SJSA1 (cell line): ENCODE measurements at places on chromosomes 12 and 14.

GRCh38 chr12:34601689-34602088, 579.4 kb downstream of the ALG10 start:
- DNase-seq, result no peak

DNA sequence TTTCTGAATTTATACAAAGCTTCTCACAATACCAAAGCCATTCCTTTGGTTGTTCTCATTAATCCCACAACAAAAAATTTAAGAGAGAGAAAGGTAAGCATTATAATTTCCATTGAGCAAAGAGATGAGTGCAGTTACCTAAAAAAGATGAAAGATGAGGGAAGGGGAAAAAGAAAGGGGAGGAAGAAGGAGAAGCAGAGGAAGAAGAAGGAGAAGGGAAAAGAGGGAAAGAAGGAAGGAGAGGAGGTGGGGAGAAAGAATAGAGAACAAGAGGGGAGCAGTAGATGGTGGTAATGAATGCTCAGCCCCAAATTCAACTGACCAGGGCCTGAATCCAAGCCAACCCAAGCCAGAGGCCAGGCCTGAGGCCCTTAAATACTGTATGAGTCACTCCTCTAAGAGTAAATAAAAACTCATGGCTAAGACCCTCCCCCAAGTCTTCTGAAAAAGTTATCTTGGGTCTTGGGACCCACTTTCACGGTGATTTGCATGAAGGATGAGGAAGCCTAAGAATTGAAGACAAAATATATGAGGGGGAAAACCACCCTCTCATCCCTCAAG, 144.6 kb downstream of the ITPR2 start:
- no peak for DNase-seq

DNA sequence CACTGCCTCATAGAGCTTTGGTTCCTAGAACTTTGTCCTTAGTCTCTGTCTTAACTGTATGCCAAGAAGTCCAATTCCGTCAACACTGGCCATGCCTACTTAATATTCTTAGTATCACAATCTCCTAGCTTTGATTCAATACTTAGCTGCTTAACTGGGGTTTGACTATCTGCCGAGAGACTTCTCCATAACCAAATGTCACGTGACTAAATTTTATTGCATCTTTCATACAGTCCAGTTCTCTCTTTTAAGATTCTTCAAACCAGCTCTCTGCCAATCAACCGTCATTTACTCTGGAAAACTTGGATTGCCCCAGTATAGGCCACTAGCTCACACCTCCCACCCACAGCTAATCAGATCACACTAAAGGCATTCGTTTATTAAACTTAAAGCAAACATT, 122.8 kb downstream of the ATXN7L3B start:
- no peak for DNase-seq

DNA sequence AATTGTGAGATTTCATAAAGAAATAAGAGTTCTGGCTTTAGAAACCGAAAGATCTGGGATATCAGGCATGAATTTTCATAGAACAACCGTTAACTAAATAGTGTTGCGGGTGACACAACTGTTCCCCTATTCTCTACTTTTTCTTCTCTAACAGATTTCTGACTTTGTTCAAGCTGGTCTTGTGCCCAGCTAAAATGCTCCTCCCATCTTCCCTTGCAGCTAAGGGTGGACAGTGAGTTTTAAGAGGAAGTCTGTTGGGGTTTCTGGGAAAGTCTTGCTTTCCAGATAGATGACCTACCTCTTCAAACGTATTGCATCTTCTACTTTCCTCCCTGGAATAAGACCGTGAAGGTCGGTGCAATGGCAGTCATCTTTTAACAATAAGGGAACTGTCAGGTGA, 18.7 kb downstream of the CCDC63 start:
- DNase-seq, result no peak

DNA sequence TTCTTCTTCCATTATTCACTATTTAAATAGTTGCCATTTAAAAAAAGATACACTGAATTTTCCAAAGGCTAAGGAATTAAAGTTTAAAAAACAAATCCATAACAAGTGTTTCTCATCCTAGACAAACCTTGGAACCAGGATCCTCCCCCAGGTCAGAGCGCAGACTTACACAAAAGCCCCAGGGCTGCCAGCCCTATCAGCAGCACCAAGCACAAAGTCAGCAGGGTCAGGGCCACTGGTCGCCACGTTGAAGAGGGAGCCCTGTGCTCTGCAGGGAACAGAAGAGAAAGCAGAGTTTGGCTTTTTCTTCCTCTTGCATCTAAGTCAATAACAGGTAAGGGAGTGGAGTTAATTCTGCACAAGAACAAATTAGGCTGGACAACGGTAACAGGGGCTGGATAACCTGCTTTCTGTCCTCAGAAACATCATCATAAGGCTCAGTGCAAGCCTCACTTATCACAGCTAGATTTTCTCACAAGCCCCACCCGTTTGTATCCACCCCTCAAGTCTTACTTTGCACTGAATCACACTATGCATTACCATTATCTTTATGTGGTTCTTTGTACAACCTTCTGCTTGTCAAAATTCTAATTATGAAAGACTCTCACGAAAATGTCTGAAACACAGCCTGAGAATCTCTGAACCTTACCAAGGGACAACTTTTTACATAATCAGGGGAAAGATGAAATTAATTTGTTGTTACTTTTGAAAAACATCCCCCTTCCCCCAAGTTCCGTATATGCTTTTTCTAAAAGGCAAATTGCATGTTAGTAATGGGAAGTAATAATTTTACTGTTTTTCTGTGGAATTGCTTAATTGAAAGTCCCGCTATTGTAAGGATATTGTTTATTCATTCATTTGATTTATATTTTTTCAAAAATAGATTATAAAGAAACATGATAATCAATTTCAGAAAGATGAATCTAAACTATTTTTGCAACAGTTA, 9.6 kb downstream of the CLEC1A start:
- no peak for DNase-seq

- DNase-seq, result no peak
Measured at GRCh38 chr12:94565683-94566082, 84.7 kb downstream of the TMCC3 start.

- DNase-seq, result no peak
Measured at GRCh38 chr14:104766863-104767633, 14.1 kb downstream of the SIVA1 start.

- no peak for DNase-seq
Measured at GRCh38 chr12:47247418-47247817, 167.7 kb upstream of the AMIGO2 start.

- no peak for DNase-seq
Measured at GRCh38 chr14:57254884-57255283, 13.8 kb downstream of the EXOC5 start.

DNA sequence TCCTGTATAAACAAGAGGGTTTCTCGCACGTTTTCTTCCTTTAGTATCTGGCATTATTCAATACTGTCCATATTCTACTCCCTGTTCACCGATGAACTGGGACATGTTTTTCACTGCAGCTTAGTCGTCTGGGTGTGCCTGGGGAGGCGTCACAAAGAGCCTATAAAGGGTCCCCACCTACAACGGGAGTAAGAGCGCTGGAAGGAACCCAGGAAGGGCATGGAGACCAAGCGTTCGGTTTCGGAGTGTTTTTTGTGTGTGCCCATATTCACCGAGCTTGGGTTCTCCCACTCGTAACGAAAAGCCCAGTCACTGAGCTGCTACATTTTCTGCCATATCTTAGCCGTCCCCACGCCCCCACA, 592 bp upstream of the USP15 start:
- DNase-seq, result no peak

DNA sequence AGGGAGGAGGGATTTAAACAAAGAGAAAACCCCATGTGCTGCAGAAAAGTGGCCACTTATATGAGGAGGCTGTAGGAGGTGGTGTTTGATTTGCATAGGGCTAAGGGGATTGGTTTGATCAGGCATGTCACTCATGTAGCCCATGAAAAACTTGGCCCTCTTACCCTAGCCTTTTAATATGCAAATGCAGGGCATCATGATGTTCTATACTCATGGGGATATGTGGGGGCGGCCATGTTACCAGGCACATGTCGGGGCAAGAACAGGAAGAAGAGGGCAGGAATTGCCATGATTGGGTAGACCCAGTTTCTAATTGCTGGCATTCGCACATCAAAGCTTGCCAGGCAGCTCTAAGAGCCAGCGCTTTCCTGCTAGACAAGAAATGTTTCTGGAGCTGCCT, 28.8 kb downstream of the KLRK1 start:
- DNase-seq, result no peak

DNA sequence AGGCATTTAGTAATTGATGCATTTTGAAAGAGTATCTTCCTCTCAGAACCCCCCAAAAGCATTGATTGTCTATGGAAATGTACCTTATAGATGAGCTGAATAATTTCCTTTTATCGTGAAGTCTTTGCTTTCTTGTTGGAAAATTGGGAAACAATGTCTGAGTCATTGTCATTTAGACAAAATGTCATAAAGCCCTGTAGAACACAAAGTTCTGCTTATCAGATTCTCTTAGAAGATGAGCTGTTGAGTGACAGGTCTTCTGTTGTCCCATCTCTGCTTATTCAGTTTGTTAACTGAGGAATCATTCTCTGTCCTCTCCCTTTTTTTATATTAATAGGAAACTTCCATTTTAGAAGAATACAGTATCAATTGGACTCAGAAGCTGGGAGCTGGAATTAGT, 22.9 kb downstream of the MAPKAPK5 start:
- no peak for DNase-seq

- no peak for DNase-seq
Measured at GRCh38 chr14:86858591-86858990, 1134.4 kb downstream of the GALC start.

- no peak for DNase-seq
Measured at GRCh38 chr12:105040476-105040875, 43.8 kb downstream of the ALDH1L2 start.

- DNase-seq, result no peak
Measured at GRCh38 chr12:106517314-106517713, 65.5 kb upstream of the RFX4 start.

GRCh38 chr12:66063916-66064315, 66.6 kb downstream of the LLPH start:
- no peak for DNase-seq

DNA sequence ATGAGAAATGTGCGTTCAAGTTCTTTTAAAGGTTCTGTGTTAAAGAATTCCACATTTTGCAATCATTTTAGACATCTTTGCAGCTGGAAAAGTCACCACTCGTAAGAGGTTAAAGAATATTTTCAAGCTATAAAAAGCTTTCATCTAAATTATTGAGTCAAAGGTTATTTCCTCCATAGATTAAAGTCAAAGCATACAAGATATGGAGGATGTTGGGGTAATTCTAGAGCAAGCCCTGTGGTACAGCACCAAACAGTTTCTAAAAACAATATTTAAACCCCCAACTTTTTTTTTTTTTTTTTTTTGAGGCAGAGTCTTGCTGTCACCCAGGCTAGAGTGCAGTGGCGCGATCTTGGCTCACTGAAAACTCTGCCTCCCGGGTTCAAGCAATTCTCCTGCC, 1299.8 kb upstream of the TMEM132C start:
- no peak for DNase-seq

GRCh38 chr12:113994051-113994450, 27.9 kb upstream of the RBM19 start:
- peak; percentile 71 for DNase-seq

DNA sequence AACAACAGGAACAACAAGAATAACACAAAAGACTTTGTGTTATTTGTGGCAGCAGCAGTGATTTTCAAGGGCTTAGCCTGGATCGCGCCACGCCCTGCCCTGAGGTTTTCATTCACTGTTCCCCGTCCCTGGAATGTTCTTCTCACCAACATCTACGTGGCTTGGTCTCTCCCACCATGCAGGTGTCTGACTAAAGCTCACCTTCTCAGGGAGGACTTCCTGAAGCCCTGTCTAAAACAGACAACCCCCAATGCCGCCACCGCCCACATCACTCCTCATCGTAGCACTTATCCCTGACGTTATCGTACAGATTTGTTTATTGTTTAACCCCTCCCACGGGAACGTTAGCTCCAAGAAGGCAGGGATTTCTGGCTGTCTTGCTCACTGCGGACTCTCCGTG, 40.4 kb downstream of the P2RX4 start:
- DNase-seq, result no peak

GRCh38 chr14:100871234-100872186, 32.0 kb downstream of the RTL1 start:
- DNase-seq, result peak; percentile 28

DNA sequence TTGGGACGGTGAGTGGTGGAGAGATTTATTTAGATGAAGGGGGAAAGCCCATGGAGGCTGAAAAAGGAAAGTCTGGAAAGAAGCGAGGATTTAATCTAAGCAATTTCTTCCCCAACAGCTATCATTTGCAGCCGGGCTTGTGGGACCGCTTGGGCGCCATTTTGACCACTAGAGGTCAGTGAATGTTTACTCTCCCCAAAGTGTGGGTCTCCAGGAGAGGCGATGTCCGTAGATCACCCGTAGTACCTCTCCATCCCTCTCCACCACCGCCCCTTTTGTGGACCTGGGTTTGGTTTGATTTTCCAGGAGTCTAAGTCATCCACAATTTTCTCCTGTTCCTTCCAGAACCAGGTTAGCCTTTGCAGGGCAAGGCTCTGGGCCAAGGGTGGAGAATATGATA, 91.2 kb upstream of the PARP11 start:
- peak; percentile 33 for DNase-seq
